Kidney (tissue), 22 donors: ENCODE measurements at places on chromosomes 12 and 14.

DNA sequence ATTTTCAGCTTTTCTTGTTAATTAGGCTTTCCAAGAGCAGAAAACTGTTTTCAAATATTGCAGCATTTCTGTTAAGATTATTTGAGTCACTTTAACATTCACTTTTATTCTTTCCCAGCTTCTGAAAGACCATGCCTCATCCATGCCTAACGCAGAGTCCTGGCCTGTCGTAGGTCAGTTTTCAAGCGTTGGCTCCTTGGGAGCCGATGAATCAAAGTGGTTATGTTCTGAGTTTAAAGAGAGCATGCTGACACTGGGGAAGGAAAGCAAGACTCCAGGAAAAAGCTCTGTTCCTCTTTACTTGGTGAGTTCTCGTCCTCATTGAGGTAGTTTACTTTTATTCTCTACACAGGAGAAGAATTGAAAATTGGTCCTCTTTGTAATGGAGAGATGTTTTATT, 33.1 kb downstream of the TDP1 start:
- DNase-seq = no peak

GRCh38 chr12:52691841-52692150, 11.5 kb downstream of the KRT77 start:
- DNase-seq = no peak

DNA sequence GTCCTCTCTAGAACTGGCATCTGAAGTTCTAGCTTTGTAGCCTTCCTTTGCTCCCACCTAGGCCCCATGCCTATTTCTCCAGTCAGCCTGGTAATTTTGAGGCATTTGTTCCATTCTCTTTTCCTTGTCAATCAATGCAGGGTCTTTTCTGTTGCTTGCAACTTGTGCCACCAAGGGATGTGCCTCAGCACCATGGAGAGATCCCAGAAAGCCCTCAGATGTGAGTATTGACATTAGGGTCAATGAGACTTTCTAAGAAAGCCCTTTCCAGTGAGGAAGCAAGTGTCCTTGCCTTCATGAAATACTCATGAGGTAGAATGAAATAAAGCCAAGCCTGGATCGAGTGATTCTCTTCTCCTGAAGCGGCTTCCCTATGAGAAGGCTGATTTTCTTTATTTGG, 213.9 kb downstream of the SLC15A4 start:
- no peak for DNase-seq

- DNase-seq = no peak
Measured at GRCh38 chr12:122349078-122349477, 73.4 kb downstream of the CLIP1 start.

DNA sequence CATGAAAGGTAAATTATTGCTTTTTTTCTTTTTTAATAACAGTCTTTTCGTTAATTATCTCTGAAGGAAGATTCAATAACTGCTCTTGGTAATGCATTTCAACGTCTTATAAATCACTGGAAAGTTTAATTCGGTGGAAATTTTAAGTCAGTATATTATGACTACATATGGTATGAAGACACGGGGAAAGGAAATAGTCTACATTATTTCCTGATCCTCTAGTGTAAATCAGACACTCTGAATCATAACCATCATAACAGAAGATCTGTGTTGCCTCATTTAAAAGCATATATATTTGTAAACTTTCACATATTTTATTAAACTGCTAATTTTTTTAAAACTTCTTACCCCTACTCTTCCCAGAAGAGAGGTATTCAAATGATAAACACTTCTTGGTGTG, 53.7 kb downstream of the EFCAB11 start:
- DNase-seq = no peak
